Vein endothelial cell (primary cell): ENCODE measurements at places on chromosomes 6 and 20. TPM values are rescaled to one million over a fixed set of nuclear protein-coding genes. Genes with fewer than 3 reads are reported as not detected.

The CST7 gene
- not detected in 2 replicates for total RNA-seq

The IP6K3 gene
- total RNA-seq, result not detected in 2 replicates

The PPIL6 gene
- 0.33 and 0.57 TPM in 2 replicates for total RNA-seq

The EFCAB8 gene
- under 0.01 TPM in 2 replicates for total RNA-seq

The DEFB126 gene
- total RNA-seq, result not detected in 2 replicates

The HECA gene
- total RNA-seq, result 24.5 and 26.9 TPM in 2 replicates

The UFL1 gene
- 20.3 and 25.9 TPM in 2 replicates for total RNA-seq

The PCIF1 gene
- total RNA-seq, result 13.9 and 14.4 TPM in 2 replicates

The RAE1 gene
- total RNA-seq, result 30.1 and 36.9 TPM in 2 replicates

The PACSIN1 gene
- not detected in 2 replicates for total RNA-seq

The OPN5 gene
- total RNA-seq, result not detected in 2 replicates

The SIRPA gene
- 23.6 and 29.4 TPM in 2 replicates for total RNA-seq

The MYL9 gene
- total RNA-seq, result 7.6 and 13.1 TPM in 2 replicates

The SEMG1 gene
- not detected in 2 replicates for total RNA-seq

The STMND1 gene
- total RNA-seq, result not detected in 2 replicates

The RAMACL gene
- total RNA-seq, result 4.9 and 6.2 TPM in 2 replicates

The ENPP5 gene
- not detected in 2 replicates for total RNA-seq

The FAM8A1 gene
- total RNA-seq, result 13.7 and 15.6 TPM in 2 replicates

The TXLNB gene
- 0.33 and 0.38 TPM in 2 replicates for total RNA-seq

The OSBPL2 gene
- 23.5 and 25.2 TPM in 2 replicates for total RNA-seq
